ENCODE measurements at places on chromosomes 16 and 17.

GRCh38 chr17:28540231-28540630, 12.2 kb downstream of the UNC119 start:
- no peak for DNase-seq

DNA sequence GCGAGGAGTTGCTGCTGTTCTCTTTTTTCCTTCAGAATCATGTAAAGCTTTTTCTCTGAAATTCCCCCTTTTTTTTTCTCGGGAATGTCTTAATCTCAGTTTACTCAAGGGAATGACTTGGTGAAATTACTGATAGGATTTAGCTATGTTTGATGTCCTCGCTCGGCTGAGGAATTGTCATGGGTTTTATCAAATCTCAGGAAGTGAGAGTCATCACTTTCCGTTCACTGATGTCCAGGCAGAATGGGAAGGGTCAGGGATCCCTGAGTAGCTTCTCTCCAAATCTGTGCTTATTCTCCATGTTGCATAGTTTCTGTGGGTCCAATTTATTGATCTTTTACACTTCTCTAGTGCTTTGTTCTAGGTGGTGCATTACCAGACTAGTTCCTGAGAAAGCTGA, 6.3 kb downstream of the IGSF6 start:
- no peak for DNase-seq

GRCh38 chr17:77304051-77304745, 163.4 kb downstream of the SEC14L1 start:
- DNase-seq: peak; percentile 76

GRCh38 chr16:17467923-17468540, 2.7 kb downstream of the XYLT1 start:
- DNase-seq: no peak

DNA sequence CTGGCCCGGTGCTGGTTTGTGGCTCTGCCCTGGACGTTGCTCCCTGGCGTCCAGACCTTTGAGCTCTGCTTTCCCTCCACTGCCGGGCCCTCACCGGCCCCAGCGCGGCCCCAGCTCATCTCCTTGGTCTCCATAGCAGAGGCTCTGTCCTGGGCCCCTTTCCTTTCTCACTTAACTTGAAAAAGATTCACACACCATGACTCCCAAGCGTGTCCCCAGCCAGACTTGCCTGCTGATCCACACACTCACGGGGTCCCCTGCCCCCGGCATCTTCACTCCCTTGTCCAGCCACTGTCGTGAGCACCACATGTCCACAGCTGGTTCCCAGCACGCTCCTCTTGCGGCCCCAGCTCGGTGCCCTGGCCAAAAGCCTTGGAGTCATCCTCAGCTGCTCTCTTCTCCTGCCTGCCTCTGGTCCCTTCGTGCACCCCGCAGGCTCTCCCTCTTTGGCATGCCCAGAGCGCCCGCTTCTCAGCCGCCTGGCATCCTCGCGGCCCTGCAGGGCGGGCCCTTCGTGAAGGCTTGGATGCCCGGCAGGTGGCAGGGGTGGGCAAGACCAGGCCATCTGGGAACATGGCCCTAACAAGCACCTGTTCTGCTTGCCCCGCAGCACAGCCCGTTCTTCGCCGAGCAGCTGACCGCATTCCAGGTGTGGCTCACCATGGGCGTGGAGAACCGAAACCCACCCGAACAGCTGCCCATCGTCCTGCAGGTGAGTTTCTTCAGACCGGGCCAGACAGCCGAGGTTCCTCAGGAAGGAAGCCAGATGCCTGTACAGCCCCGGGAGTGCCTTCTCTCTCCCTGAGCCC, 145.6 kb upstream of the CHMP6 start:
- no peak for DNase-seq

- no peak for DNase-seq
These were observed 4.8 kb upstream of the MT2A start for GRCh38 chr16:56603589-56603988.

DNA sequence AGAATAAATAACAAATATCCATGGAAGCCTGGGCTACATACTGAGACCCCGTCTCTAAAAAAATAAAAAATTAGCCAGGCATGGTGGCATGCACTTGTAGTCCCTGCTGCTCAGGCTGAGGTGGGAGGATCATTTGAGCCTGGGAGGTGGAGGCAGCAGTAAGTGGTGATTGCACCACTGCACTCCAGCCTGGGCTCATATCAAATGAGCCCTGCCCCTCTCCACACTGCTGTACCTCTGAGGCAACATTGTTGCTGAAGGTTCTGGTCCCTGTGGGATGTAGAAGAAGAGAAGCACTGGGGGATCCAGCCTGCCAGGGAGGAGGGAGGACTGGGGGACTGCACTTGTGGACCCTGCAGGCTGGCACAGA, 11.4 kb upstream of the ARHGAP23 start:
- DNase-seq: no peak

GRCh38 chr17:48483471-48484131, 47.2 kb downstream of the HOXB1 start:
- no peak for DNase-seq

GRCh38 chr17:31404028-31404949, 12.8 kb downstream of the RAB11FIP4 start:
- DNase-seq: no peak

DNA sequence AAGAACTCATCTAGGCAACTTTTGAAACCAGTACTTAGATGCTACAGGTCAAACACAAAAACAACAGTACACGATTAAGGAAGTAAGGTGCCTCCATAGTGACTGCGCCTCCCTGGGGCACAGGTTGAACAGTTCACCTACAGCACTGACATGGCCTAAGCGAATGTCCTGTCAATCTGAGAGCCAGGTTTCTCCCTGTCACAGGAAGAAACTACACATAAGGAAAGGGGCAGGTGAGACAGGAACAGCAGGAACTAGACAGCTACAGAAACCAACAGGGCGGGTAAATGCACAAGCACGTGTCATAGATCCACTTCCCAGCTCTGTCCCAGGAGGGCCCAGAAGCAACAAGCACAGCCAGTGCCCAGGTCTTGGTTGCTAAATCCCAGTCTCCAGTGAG, 8.0 kb upstream of the ARHGDIA start:
- DNase-seq: no peak

- DNase-seq: no peak
These were observed 5.0 kb upstream of the STH start for GRCh38 chr17:45993962-45994627.

DNA sequence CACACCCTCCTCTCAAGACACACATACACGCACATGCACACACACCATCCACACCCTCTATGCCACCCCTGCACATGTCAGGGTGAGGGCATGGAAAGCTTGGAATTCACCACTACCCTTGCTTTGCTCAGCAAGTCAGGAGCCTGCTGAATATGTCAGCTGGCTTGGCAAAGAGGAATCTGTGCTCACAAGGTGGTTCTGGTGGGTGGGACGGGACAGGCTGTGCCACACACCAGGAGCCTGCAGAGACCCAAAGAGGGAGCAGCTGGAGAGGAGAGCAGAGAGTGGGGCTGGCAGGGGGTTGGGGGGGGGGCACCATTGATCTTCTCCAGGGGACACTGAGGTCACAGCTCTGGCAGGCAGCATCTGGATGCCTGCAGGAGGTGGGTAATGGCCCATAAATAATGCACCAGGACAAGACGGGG, 48.7 kb upstream of the NDRG4 start:
- DNase-seq: no peak

DNA sequence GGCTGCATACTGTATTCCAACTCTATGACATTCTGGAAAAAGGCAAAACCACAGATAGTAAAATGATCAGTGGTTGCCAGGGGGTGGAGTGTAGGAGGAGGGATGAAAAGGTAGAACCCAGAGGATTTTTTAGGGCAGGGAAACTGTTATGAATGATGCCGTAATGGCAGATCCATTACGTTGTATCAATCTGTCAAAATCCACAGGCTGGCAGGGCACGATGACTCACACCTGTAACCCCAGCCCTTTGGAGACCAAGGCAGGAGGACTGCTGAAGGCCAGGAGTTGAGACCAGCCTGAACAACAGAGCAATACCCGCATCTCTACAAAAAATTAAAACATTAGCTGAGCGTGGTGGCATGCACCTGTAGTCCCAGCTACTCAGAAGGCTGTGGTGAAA, 91.8 kb downstream of the RMI2 start:
- DNase-seq: no peak

GRCh38 chr17:50207315-50207714, 5.9 kb upstream of the COL1A1 start:
- no peak for DNase-seq

DNA sequence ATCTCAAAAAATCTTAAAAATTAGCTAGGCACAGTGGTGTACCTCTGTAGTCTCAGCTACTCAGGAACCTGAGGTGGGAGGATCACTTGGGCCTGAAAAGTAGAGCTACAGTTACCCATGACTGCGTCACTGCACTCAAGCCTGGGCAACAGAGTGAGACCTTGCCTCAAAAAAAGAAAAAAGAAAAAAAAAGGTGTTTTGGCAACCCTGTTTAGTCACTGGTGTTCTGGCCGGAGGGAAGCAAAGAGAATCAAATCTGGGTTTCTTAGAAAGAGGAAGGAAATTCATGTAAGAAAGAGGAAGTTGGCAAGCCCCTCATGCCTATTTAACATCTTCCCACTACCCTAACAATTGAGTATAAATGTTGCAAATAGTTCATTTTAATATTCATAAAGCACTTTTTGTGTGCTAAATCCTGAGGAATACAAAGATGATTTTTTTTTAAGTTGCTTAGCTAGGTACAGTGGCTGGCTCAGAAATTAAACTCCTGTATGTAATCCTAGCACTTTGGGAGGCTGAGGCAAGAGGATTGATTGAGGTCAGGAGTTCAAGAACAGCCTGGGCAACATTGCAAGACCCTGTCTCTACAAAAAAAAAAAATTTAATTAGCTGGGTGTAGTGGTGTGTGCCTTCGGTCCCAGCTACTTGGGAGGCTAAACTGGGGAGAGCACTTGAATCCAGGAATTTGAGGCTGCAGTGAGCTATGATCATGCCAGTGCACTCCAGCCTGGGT, 6.5 kb upstream of the USP32 start:
- DNase-seq: no peak

GRCh38 chr16:85687651-85688471, 893 bp downstream of the GINS2 start:
- DNase-seq: no peak

GRCh38 chr17:18860161-18860972, 2.4 kb downstream of the PRPSAP2 start:
- no peak for DNase-seq

GRCh38 chr16:56732366-56732765, 2.4 kb downstream of the NUP93 start:
- DNase-seq: no peak

- DNase-seq: no peak
These were observed 45.7 kb downstream of the TMEM186 start for GRCh38 chr16:8751481-8752311.

- no peak for DNase-seq
These were observed 173.8 kb downstream of the CDH11 start for GRCh38 chr16:64948056-64948455.

GRCh38 chr17:14715561-14715960, 414.7 kb downstream of the HS3ST3B1 start:
- DNase-seq: no peak

DNA sequence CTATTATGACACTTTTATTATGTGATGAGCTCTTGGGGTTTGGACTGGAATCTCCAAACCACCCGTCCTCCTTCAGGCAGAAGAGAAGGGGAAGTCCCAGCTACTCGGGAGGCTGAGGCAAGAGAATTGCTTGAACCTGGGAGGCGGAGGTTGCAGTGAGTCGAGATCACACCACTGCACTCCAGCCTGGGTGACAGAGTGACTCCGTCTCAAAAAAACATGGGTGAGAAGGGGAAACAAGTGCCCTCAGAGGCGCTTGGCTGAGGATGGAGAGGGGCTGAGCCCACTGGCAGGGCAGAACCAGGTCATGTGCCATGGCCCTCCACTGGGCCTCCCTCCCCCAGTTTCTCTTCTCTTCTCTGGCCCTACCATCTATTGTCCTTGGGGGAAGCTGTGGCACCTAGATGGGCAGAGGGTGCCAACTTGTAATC, 120.9 kb upstream of the SMURF2 start:
- DNase-seq: no peak

- DNase-seq: peak; percentile 90
These were observed 2.9 kb downstream of the C17orf58 start for GRCh38 chr17:67993153-67993997.

GRCh38 chr17:42243493-42243982, 32.7 kb downstream of the STAT5B start:
- DNase-seq: no peak
